ENCODE measurements at places on chromosomes 1 and 21.

DNA sequence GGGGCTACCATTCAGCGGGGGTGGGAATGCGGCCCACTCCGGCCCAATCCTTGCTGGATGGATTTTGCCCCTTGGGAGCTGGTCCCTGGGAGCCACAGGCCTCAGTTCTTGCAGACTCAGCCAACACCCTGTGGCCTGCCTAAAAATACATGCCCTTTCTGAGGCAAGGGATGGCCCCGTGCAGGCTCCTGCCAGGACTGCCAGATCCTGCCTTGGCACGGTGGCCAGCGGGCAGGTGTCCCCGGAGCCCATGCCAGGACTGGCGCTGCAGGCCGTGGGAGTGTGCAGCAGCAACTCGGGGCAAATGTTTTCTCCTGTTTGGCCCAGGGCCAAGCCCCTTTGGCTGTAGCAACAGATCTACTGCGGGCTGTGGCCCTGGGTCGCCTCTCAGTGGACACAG lies 1.6 kb upstream of the PANK4 start:
- DNase-seq = no peak

GRCh38 chr1:79501153-79501552 lies 494.6 kb upstream of the ADGRL4 start:
- DNase-seq = no peak

GRCh38 chr1:26938659-26939025 lies 17.1 kb downstream of the NUDC start:
- no peak for DNase-seq

- DNase-seq = peak; percentile 35
These were observed 1.4 kb upstream of the TNFRSF14 start for GRCh38 chr1:2554621-2555387.

DNA sequence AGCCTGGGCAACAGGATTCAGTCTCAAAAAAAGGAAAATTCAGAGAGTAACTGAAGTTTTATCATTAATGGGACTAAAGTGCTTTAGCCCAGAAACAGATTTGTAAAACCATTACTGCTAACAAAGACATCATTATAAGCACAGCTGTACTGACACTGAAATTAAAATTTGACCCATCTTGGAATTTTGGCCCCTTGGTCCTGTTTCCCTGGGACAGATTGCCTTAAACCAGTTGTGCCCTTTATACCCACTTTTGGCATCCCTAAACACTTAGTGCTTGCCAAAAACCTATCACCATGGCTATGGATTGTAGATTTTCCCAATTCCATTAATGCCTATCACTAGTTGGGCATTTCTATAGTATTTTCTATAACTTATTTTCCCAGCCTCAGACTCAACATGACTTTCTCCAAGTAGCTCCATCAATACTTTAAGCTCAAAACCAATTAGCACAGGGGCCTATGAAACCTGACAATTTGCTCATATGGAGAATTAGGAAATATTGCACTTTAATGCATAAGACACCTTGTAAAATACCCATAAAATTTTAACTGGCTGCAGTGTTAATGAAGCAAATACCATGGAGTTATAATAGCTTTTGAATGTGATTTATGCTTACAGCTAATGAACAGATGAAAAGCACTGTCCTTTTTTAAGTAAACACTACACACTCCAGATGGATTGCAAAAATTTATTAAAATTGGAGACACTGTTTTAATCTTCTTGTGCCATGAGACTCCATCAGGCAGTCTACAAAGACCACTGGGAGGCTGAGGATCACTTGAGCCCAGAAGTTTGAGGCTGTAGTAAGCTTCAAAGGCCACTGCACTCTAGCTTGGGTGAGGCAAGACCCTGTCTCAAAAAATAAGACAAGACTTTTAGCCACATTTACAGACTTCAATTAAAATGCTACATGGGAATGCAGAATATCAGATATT lies 4.3 kb downstream of the GAS5 start:
- no peak for DNase-seq

GRCh38 chr21:41487082-41487481 lies 20.9 kb downstream of the TMPRSS2 start:
- DNase-seq = no peak

GRCh38 chr1:226738995-226739695 lies at the start of gene ITPKB:
Gene ITPKB, minus strand, starts transcription at chr1:226739282. Its CDS starts 1,824 bp downstream, at chr1:226737458.
- DNase-seq = no peak

GRCh38 chr1:2060072-2060471 lies 9.9 kb downstream of the PRKCZ start:
- DNase-seq = no peak

GRCh38 chr1:203640117-203640516 lies 13.5 kb downstream of the ATP2B4 start:
- DNase-seq = no peak

DNA sequence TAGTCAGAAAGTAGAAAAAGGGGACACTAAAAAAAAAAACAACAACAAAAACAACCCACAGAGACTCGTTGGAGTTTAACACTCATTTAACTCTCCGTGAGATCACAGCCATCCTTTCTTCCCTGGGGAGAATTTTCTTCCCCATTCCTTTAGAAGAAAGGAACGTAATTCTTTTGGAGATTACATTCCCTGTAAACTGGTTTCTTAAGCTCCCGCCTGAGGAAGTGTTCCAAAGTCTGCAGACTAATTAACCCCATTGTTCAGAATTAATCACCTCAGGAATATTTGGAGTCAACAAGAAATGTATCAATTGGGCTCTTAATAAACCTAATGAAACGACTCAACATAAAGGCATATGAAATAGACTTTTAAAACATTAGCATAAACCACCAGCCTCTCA lies 228.2 kb upstream of the CSF3R start:
- DNase-seq = no peak

- DNase-seq = no peak
These were observed 12.3 kb upstream of the SSR2 start for GRCh38 chr1:156033011-156033410.

DNA sequence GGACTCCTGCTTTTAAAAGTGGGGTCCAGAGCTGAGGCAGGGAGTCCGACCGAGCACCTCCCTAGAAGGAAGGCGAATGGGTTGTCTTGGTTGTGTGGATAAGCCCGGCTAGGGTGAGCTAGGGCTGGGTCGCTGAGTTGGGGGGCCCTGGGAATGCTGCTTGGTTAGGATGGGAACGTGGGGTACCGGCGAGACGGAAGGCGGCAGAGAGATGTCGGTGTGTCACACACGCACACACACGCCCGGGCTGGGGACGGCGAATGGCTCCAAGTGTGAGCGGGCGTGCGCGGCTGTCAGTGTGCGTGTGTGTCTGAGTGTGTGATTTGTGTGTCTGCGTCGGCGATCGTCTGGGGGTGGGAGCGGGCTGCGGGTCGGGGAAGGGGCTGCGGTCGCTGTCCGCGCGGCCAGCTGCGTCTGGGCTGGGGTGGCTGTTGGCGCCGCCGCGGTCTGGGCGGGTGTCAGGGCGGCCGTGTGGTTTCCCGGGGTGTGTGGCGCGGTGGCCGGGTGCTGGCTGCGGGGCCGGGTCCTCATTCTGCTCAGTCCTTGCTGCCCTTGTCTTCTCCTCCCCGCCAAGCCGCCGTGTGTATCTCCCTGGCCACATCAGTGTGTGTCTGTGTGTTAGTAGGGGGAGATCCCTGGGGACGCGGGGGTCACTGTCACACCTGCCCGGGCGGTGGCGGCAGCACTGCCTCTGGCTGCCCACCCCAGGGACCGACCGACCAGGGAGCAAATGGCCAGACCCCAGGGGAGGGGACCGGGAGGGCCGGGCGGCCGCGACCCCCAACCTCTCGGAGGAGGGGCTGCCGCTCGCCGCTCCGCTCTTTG lies 1.1 kb downstream of the EFNA3 start:
- DNase-seq = no peak

DNA sequence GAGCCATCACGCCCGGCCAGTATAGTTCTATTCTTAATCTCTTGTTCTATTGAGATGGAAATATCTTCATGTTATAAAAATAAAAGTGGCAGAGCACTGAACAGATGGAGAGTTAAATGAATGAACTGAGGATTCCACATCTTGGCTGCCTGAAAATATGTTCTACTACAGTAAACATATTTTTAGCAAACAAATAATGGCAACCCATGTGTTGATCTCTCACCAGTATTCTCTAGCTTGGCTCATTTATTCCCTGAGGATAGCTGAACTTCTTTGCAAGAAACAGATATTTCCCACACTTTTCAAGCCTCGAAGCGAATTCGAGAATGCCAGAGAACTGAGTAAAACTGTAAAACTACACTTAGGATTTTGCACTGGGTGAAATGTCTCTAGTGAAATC lies 58.9 kb downstream of the DIRAS3 start:
- DNase-seq = no peak

DNA sequence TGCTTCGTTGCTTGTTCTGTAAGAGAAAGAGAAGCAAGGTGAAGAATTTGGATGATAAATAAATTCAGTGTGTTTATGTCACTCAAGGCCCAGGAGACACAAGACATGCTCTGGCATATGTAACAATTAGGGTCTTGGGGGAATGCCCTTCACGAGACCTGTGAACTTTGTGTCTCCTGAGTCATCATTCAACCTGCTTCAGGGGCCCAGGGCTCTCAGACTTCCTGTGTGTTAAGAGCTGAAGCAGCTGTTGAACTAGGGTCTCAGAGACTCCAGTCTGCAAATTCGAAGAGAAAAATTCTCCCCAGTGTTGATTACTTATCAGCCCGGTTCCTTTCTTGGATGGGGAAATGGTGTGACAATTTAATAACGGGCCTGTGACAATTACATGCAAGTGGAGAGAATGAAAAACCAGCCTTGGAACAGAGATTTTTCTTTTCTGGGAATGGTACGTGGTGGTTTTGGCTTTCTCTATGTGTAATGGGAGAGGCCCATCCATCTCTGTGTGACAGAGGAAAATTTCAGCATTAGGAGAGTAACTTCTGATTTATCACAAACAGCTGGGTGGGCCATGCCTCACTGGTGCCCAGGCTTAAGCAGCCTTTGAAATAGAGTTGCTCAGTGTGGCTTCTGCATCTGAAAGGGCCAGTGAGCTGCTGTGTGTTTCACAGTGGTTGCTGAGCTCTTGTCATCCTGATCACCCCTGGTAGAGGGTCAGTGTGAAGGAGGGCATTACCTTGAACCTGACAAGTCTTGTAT lies 22.4 kb downstream of the HUNK start:
- DNase-seq = no peak

DNA sequence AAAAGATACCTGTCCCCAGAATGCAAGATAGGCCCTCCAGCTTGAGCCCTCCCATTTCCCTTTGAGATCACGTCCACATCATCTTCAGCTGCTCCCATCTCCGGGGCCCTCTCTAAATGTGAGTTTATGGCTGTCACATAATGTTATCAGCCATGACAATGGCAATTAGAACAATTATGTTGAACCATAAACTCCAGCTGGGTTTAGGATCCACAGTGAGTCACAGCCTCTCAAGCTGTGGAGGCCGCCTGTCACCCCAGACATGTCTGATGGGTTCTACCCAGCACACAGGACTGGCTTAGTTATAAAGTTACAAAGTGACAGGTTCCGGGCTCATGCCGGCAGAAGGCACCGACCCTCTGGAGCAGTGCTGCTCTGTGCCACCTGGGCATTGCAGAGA lies 597.3 kb downstream of the PTPRU start:
- no peak for DNase-seq

- DNase-seq = no peak
These were observed 9.7 kb upstream of the GATAD2B start for GRCh38 chr1:153932156-153933131.

DNA sequence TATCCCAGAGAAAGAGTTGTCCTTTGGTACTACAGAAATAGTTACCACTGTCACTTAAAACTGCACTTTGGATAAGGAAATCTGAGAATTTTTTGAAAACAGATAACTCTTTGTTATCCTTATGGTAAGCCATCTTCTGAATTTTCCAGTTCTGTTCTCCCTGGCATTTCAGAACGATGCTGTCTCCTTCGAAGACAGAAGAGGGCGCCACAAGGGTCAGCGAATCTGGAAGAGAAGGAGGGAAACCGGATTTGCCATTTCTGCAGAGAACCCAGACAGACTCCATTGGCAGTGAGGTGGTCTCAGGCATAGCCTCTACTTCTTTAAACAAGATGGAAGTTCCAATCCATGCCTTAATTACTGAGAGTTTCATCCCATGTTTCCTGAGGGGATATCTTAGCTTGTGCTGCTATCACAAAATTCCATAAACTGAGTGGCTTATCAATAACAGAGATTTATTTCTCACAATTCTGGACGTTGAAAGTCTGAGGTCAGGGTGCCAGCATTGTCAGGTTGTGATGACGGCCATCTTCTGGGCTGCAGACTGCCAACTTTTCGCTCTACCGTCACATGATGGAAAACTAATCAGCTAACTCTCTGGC lies 6.4 kb downstream of the FCRL2 start:
- no peak for DNase-seq

DNA sequence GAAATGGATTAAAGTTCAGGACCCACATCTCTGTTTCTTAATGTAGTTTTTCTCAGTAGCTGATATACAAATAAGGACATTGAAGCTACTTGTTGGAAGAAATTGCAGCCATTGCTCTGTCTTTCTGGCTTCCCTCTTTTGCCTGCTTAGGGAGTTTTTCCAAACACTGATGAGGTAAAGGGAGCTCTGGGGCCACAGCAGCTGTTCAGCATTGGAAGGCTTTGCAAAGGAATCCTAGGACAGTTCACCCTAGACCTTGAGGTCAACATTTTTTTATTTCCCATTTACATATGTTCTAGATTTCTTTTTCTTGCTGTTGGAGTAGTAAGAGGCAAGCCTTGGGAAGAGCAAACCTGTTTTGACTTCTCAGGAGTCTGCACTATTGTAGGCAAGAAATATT lies 126.9 kb upstream of the PLPPR5 start:
- no peak for DNase-seq

DNA sequence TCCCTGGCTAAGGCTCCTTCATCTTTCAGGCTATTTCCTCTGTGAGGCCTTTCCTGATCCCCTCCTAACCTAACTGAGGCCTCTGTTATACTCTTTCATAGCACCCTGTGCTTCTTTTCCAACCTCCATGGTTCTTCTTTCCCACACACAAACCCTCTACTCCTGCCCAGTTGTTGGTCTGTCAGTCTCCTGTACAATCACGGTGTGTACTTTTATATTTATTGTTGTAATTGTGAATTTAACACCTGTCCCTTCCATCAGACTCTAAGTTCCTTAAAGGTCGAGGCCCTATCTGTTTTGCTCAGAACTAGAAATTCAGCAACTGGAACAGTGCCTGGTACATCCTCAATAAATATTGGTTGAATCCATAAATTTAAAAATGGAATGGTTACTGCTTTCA lies 100.2 kb upstream of the KCNE2 start:
- DNase-seq = no peak

DNA sequence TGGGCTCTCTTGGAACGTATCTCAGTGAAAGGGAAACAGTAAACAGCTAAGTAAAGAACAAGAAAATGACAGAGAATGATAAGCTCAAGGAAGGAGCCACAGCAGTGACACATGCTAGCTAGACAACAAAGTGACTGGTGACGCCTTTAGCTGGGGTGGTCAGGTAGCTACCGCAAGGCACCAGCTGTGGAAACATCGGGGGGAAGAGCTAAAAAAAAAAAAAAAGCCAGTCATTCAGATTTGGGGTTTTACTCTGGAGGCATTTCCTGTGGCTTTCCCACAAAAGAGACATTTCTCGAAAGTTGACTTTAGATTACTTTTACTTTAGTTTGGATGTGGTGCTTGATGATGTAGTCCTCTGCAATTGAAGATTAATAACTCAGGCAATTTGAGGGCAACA lies 2.1 kb downstream of the FHAD1 start:
- peak; percentile 43 for DNase-seq

GRCh38 chr21:29775462-29775861 lies 164.3 kb downstream of the GRIK1 start:
- DNase-seq = no peak

Data from stimulated activated CD8-positive, alpha-beta memory T cell treated with anti-CD3 and anti-CD28 coated beads, Interleukin-4, amount 100 ng/mL, for 4 hours (primary cell).